ENCODE measurements at places on chromosomes 16 and 17.

GRCh38 chr16:11367483-11367906 is 22.2 kb downstream of the RMI2 start:
- peaks cover 4% of the 10 kb centered on the region for H3K4me1 ChIP-seq
- H3K27ac ChIP-seq: no peak overlapping the region
- H3K4me3 ChIP-seq: no peak overlapping the region
- no peak for DNase-seq
- no peaks in the 10 kb centered on the region for H3K36me3 ChIP-seq
- H3K27me3 ChIP-seq: no peaks in the 10 kb centered on the region

- peaks cover 1% of the 10 kb centered on the region for H3K36me3 ChIP-seq
- H3K27me3 ChIP-seq: no peaks in the 10 kb centered on the region
- no peak for DNase-seq
- H3K27ac ChIP-seq: no peak overlapping the region
- no peak overlapping the region for H3K4me3 ChIP-seq
Measured at GRCh38 chr17:80386341-80386740, 28.6 kb upstream of the ENDOV start.

DNA sequence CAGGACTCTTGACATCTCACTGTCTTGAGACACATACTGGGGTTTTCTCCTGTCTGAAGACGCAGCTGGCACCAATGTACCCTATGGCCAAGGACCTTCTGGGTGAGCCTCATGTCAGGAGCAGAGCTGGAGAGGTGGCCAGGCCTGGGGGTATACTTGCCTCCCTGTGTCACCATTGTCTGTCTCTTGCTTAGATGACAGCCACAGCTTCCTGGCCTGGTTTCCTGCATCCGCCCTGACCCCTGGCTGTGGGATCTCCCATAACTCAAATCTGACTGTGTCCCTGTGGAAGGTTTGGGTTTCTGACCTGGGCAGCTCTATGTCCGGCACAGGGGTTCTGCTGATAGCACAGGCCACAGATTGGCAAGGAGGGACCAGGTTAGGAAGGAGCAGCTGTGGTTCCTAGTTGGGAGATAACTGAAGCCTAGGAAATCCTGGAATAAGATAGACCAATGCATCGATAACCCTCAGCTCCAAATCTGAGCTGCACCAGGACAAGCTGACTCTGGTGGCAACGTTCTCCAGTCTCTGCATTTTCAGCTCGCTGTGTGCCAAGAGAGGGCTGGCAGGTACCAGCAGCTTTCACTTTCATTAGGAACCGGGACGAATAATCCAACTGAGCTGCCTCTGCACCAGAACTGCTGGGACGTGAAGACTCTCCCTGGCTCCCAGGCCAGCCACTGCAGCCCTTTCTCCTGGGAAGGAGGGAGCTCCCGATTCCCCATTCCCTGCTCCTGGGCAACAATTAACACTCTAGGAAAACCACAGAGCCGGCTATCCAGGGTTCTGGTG is 5.0 kb downstream of the DEXI start:
- no peaks in the 10 kb centered on the region for H3K36me3 ChIP-seq
- no peak overlapping the region for H3K27ac ChIP-seq
- no peak overlapping the region for H3K4me3 ChIP-seq
- peaks cover 11% of the 10 kb centered on the region for H3K4me1 ChIP-seq
- no peak for DNase-seq

DNA sequence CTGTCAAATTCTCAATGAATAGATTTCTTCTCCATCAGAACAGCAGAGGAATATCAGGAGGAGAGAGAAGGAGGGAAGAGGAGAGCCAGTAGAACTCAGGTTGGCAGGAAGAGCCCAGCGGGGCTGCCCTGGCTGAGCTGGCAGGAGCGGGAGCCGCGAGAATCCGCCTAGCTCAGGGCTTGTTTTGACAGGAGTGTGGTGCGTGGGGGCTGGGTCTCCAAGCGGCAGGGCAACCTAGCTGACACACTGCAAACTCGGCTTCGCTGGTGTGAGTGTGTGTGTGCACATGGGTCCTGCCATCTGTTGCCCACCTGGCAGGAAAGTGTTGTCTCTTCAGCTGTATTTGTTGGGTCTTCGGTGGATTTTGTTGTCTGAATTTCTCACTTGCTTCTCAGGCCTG is 27.9 kb upstream of the BCAR1 start:
- DNase-seq: no peak
- H3K4me1 ChIP-seq: no peaks in the 10 kb centered on the region
- H3K4me3 ChIP-seq: no peak overlapping the region
- H3K27me3 ChIP-seq: no peaks in the 10 kb centered on the region

DNA sequence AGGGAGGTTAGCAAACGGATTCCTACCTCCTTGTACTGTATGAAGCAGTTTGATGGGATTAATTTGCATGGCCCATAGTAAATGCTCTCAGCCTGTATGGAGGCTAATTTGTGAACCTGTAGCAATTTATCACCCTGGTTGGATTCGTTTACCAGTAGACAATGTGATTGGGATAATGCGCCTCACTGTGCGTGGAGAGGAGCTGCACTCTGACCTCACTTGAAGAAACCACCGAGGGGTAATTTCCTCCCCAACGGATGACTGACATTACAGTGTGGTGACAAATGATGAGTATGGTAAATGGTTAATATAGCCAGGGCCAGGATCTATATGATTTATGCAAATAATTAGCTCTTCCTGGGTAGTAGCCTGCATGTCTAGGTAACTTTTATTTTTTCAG is 479.1 kb upstream of the RBFOX1 start:
- H3K27ac ChIP-seq: no peak overlapping the region
- H3K4me3 ChIP-seq: no peak overlapping the region
- H3K4me1 ChIP-seq: no peaks in the 10 kb centered on the region
- peaks cover 12% of the 10 kb centered on the region for H3K27me3 ChIP-seq
